ENCODE measurements at places on chromosomes 1 and 21.

DNA sequence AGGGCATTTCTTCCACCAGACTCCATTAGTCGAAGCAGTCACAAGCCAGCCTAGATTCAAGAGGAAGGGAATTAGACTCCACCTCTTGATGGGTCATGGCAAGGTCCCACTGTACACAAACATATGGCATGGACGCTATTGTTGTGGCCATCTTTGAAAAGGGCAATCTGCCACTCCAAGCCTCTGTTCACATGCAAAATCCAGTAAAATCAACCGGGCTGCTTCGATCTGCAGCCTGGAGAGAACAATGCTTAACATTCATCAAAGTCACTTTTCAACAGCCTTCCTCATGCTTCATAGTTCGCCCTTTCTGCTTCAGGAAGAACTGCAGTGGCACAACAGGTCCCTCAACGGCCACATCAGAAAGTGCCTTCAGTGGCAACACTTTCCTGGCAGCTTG, 28.0 kb upstream of the GJB5 start:
- DNase-seq: no peak

DNA sequence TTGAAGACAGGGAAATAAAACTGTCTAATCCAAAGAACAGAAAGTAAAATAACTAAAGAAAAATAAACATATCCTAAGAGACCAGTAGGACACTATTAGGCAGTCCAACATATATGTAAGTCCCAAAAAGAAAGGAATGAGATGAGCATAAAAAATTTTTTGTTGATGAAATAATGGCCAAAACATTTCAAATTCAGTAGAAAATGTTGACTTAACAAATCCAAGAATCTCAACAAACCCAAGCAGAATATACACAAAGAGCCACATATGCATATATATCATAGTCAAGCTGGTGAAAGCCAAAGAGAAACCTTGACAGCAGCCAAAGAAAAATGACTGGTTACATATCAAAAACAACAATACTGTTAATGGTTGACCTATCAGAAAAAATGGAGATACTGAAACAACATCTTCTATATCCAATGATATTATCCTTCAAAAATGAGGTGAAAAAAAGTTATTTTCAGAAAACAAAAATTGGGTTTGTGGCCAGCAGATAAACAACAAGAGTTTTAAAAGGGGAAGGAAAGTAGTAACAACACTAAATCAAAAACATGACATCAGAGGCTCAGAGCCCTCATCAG, 26.4 kb downstream of the ZNF644 start:
- DNase-seq: no peak

DNA sequence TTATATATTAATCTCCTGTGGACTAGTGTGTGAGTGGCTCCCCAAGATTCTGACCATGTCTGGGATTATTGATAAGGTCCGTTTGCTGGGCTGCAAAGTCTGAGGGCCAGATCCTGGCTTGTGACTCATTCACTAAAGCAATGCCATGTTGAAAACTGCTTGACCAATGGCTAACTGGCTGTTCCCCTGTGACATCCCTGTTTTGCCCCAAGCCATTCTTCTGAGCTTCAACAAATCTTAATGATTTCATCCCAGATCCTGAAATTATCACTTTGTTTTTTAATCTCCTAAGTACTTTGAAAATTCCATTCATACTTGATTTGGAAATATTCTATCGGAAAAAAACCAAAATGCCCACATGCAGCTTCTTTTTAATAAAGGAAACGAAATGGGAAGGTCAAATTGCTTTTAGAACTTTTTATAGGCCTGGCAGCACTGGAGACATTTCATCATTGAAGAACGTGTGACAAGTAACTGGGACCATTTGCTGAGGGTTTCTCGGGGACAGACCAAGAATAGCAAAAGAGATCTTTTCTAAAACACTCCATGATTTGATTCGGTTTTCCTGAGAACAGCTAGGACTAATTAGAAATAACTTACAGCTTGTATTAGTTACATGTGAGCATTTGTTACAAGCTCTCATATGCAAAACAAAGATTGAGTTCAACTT, 121.3 kb downstream of the TGFB2 start:
- no peak for DNase-seq

DNA sequence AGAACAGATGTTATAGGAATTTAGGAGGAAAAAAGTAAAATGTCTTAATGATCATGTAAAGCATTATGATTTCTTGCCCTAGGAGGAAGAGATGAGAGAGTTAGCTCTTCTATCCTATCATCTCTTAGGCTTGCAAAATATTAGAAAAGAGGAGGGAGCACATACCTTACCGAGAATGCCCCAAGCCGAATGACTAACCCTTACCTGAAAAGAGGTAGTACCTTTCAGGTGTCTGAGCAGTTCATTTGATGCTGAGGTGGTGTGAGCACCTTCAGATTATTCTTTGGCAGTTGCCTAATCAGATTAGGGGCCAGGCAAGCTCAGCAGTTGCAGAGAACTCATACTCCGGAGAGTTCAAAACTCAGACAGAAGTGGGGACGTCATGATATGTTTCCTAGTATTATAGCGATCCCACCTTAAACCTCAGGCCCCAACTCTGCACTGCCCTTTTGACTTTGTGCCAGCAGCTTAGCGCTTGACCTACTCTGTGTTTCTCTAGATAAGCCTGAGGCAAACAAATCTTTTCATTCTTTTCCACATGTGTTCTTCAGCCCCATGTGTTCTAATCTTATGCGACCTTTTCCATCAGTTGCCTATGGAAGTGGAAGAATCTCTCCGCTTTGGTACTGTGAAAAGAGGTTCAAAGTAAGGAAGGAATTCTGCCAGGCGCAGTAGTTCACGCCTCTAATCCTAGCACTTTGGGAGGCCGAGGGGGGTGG, 52.5 kb downstream of the ATP2B4 start:
- no peak for DNase-seq

GRCh38 chr1:49098866-49099265, 322.2 kb upstream of the BEND5 start:
- no peak for DNase-seq

DNA sequence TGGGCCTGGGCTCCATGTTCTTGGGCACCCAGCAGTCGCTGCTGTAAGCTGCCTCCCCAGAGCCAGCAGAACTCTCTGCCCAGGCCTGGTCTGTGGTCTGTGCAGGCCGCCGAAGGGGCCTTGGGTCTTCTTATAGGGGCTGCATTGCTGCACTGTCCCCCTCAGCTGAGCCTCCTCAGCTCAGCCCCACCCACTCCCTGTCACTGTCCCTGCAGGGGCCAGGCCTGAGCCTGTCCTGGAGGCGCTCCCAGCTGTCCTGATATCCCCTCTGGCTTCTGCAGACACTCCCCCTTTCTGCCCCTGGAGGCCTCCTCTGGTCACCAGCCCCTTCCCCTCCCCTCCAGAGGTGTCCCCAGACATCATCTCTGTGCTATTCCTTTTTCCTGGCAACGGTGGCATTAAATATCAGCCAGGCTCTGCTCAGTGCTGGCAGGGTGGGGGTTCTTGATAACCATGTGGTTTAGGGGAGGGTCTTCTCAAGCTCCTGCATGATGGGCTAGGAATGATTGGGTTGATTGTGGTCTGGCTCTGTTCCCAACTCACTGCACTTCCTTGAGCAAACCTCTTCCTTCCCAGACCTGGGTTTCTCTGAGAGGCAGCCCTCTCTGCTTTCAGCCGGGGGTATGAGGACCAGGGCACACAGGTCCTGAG, 3.7 kb upstream of the FOXO6 start:
- no peak for DNase-seq

- no peak for DNase-seq
These were observed 1.3 kb upstream of the EFNA4 start for GRCh38 chr1:155062151-155062686.

GRCh38 chr1:84403347-84403746, 5.1 kb downstream of the DNASE2B start:
- DNase-seq: no peak

GRCh38 chr1:181133441-181133951, 45.0 kb downstream of the IER5 start:
- no peak for DNase-seq

GRCh38 chr1:229561141-229561540, 2.6 kb upstream of the ABCB10 start:
- DNase-seq: no peak

GRCh38 chr1:161214369-161214768, 726 bp upstream of the FCER1G start:
- no peak for DNase-seq

DNA sequence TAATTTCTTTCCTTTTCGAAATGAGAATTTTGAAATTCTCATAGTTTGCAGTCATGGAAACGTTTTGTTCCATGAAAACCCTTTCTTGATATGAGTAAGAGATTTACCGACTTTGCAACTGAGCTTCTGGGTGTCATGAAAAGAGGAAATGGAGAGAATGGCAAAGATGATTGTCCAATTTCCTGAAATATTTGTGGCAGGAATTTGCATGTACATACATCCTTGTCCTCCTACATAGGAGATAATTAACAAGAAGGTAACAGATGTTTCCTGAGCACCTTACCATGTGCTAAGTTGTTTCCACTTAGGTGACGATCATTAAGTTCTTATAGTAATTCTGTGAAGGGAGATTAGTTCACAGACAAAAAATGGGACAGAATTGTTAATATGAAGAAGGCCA, 170.7 kb downstream of the NEGR1 start:
- DNase-seq: no peak

DNA sequence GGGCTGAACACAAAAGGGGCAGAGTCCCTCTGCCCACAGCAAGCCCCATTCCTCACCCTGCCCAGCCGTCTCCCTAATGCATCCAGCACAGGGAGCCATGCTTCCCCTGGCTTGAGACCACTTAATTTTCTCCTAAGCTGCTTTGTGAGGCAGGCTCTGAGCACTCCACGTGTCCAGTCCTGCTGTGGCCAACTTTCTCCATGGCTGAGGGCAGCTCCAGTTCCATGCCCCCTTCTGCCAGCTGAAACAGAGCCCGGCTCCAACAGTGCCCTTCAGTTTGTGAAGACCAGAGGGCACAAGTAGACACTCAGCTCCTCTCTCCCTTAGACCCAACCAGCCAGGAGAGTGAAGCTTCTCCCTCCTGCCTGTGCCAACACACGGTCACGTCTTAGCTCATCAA, 33.8 kb downstream of the PLEKHA6 start:
- no peak for DNase-seq

- no peak for DNase-seq
These were observed 9.5 kb downstream of the CTSK start for GRCh38 chr1:150798525-150798924.

DNA sequence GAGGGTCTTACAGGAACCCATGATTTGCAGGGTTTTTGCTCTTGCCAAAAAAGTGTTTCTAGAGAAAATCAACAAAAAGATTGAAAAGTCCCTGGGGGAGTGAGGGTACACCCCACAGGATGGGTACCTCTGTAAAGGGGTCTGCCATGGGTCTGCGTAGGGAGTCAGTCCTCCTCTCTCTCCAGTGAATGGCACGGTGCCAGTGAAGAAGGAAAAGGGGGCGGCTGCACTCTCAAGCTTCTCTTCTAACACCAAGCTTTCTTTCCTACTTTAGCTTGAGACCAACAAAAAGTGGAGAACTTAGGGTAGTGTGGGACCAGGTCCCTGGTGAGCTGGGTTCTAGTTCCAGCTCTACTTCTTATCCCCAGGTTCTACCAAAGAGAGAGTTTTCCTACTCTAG, 87.4 kb downstream of the GLUL start:
- no peak for DNase-seq

DNA sequence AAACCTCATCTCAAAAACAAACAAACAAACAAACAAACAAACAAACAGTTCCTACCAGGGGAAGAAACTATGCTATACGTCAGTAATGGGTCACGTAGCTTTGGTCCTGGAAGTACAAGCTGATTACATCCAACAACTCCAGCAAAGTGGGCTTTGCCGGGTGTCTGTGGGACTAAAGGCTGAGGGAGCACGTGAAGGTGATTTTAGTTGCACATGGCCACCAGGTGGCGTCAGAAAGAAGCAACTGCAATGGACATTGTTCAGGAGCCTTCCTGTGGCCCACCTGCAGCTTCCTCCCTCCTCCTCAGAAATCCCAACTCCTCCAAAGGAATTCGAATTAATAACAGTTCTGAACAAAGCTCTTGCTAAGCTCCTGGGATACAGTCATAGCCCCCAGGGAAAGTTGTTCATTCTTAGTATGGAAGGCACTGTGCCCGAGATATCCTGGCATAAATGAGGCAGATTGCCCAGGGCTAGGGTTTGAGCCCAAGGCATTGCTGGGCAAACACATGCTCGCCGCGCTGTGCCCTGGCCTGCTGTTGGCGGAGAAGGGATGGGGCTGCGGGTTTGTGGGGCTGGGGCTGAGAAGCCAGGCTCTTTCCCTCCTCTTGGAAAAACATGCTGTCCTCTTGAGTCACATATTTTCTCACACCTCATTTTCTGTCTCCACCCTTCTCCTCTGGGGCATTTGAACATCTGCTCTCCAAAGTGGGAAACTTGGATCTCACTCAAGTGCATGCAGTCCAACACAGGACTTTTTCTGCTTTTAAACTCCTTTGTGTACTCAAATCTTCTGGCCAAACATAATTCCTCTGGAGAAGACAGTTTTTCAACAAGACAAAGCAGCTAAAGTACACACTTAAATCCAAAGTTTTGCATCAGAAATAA, 28.6 kb downstream of the AKNAD1 start:
- peak; percentile 63 for DNase-seq

DNA sequence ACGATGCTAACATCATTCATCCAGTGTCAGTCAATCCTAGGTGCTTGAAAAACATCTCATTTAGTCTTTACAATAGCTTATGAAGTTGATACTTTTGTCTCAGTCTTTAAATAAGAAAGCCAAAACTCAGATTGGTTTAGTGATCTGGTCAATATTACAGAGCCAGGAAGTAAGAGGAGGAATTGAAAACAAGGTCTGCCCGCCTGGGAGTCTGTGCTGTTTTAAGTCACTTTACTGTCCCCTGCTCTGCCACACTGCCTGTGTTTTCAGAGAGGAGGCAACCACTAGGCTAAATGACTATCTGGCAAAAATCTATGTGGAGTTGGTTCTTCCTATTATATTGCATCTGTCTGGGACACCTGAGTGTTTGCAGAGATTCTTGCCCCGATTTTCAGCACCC, 62.3 kb downstream of the ST6GALNAC3 start:
- no peak for DNase-seq

DNA sequence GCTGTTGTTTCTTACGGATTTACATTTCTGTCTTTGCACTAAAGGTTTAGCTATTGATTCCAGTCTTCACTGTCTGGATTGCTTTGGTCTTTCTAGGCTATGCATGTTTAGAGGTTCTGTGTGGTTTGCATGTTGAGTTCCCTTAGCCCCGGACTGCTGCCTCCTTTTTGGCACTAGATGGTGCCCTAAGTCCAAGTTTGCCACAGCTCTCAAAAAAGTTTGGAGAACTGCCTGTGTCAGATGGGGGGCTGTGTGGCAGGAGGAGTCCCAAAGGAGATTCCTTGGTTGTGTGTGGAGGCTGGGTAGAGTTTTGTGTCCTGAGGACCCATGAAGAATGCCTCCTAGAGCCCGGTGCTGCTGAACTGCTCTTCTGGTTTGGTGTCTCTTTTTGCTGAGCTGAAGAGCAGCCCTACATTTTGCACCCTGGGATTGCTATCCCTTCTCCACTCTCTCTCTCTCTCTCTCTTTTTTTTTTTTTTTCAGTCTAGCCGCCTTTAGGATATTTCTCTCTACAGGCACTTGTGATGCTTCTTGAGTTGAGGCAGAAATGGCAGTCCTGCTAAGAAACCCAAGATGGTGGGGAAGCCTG, 74.4 kb downstream of the PTGS2 start:
- no peak for DNase-seq

- no peak for DNase-seq
These were observed 21.5 kb downstream of the RCAN1 start for GRCh38 chr21:34593423-34593822.

Data from stimulated activated CD4-positive, alpha-beta T cell treated with anti-CD3 and anti-CD28 coated beads, Interleukin-1b, Interleukin-23, amount 100 ng/mL, for 4 hours (primary cell).